ENCODE measurements at places on chromosomes 5 and 9.

GRCh38 chr9:116230051-116230632 is 76.6 kb downstream of the PAPPA start:
- no peak for DNase-seq

- no peak for DNase-seq
Measured at GRCh38 chr5:81315336-81315735, 13.9 kb downstream of the ZCCHC9 start.

GRCh38 chr5:110651507-110651906 is 75.0 kb downstream of the TMEM232 start:
- DNase-seq, result no peak

GRCh38 chr5:173582216-173583111 is 34.0 kb downstream of the BOD1 start:
- DNase-seq, result no peak

GRCh38 chr9:89641980-89642379 is 37.2 kb downstream of the GADD45G start:
- DNase-seq, result no peak
